ENCODE measurements at places on chromosomes 12 and 14.

- DNase-seq = peak; percentile 9
Observed at GRCh38 chr14:30620178-30620577, 1.9 kb upstream of the SCFD1 start.

- DNase-seq = no peak
Observed at GRCh38 chr12:45498645-45499044, 230.9 kb upstream of the ARID2 start.

GRCh38 chr12:108757856-108758255, 26.5 kb upstream of the CORO1C start:
- DNase-seq = no peak

GRCh38 chr12:95731519-95731958, 59.0 kb downstream of the NTN4 start:
- no peak for DNase-seq

GRCh38 chr12:126358806-126359205, 1293.6 kb downstream of the AACS start:
- no peak for DNase-seq

DNA sequence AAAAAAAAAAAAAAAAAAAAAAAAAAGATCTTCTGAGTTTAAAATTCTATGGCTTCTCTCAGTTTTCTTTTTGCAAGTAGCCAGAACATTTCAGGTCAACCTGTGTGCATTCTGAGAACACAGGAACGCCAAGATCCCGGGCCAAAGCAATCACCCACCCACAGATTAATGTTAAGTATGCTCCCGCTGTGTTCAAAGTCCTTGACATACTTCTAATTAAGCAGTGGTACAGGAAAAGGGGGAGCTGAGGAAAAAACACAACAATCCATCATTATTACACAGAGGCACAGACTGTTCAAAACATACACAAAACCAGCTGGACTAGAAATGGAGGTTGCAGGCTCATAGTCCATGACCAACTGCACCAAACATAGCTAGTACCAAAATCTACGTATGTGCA, 2.8 kb downstream of the FBXO21 start:
- DNase-seq = no peak

DNA sequence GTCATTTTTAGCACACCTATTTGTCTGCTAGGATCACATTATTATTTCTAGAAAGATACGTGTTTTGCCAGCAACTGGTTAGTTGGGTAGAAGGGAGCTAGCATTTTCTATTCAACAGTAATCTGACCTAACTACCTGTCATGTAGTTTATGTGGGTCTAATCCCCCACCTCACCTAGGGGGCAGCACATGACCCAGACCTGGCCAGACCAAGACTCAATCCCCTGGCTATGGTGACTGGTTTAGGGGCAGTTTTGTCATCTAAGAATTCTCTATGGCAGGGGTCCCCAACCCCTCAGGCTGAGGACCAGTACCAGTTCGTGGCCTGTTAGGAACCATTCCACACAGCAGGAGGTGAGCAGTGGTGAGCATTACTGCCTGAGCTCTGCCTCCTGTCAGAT, 29.5 kb upstream of the EVL start:
- no peak for DNase-seq
